ENCODE measurements at places on chromosomes 4 and X.

DNA sequence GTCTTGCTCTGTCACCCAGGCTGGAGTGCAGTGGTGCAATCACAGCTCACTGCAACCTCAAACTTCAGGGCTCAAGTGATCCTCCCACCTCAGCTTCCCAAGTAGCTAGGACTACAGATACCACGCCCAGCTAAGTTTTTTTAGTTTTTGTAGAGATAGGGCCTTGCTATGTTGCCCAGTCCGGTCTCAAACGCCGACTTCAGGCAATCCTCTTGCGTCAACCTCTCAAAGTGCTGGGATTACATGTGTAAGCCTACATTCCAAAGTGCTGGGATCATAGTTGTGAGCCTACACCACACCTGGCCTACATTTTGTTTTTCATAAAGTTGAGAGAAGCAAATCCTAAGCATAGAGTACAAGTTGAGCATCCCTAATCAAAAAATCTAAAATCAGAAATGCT lies 42.2 kb downstream of the SMARCA5 start:
- no peak for DNase-seq

DNA sequence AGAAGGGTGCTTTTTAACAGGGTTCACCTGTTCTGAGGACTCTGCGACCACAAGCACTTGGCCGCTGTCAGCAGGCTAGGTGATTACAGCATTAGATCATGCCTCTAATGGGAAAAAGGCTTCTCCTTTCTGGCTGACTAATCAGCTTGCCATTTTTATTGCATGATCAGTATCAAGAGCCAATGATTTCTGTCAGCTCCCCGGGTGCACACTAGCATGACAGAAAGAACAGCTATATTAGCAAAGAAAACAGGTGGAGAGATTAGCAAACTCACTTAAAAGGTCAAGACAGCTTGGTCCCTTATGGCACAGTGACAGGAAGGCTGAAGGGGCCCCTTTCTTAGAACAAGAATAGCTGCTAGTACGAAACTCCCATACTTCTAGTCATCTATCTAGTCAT lies 170.0 kb downstream of the SMIM20 start:
- no peak for DNase-seq

DNA sequence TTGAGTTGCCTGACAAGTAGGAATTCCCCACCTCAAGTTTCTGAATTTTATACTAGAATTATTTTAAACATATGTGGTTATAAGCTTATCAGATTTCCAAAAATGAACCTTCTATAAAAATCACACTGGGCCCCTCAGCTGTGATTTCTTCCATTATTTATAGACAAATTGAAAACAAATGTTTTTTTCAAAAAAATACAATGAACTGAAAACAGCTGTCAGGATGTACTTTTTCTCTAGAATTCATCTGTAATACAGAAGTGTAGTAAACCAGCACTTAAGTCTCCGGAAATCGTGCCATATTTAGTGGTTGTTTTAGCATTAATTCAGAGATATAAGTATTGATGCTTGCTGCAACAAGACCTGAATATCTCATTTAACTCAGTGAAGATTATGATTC lies 74.0 kb downstream of the SPRY1 start:
- DNase-seq, result no peak

DNA sequence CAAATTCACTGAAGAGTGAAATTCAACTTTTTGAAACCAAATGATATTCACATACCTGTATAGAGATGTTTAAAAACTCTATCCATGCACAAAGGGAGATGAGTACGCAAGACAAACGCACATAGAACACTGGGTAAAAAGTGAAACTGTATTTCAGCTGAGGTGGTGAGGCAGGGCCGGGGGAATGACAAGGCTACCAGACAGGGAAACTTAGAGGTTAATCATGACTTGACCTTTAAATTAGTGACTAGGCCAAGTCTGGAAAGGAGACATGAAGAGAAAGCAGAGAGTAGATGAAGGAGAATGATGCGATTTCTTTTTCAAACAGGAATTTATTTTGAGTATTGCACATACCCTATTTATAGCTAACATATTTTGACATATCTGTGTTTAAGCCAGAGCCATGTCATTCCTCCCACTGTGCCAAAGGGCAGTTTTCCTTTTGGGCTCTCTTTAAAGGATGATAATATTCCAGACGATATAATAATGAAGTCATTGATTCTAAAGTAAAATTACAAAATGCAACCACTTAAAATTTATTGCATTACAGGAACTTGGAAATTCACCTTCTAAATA lies 49.4 kb downstream of the ARHGEF6 start:
- no peak for DNase-seq

- DNase-seq, result no peak
These were observed 332.3 kb downstream of the PTTG2 start for GRCh38 chr4:38292529-38292928.

DNA sequence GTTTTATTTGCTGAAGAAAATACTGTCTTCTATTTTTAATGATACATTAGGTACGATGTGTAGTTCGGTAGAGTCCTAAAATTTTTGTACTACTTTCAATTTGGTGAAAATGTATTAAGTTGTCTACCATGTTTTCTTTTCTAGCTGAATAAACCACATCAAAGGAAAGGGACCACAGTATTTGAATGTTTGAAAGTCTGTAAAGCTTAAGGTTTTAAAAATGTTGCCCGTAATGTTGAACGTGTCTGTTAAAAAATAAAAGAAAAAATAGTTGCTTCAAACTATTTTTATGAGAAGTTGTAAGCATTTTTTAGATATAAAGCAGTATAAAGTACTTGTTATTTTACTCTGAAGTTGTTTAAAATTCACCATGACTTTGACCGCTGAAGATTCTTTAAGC lies 3.2 kb downstream of the CDKN2AIP start:
- DNase-seq, result no peak

- no peak for DNase-seq
These were observed 115.1 kb downstream of the PPP3CA start for GRCh38 chr4:101232074-101232776.

DNA sequence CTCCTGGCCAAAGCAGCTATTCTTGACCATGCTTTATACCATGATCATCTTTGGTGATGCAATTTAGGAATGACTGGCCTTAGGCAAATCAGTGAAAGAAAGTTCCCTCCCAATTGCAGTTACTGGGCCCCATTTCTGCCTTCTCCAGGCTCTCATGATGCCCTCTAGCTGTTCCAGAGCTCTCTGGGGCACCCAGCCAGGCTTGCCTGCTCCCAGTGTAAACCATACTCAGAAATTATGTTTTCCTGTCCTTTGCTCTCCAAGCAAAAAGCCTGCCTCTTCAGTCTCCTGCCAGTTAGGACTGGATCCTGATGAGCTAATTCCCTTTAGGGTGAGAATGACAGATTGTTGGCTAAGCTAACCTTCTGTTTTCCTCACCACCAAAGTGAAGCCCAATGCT lies 85.3 kb upstream of the RBPJ start:
- no peak for DNase-seq
